ENCODE measurements at places on chromosomes 12 and 14. TPM values are rescaled to one million over a fixed set of nuclear protein-coding genes. Genes with fewer than 3 reads are reported as not detected.

The LPAR5 gene
- total RNA-seq = 15.7 TPM

The MSI1 gene
- total RNA-seq = not detected

The CLECL1 gene
- total RNA-seq = not detected

The CDK2 gene
- total RNA-seq = 50.3 TPM

The SALL2 gene
- total RNA-seq = 1.2 TPM

The LTA4H gene
- total RNA-seq = 129 TPM

The KRT85 gene
- not detected for total RNA-seq

The ARG2 gene
- total RNA-seq = 83.0 TPM

The TMPRSS12 gene
- not detected for total RNA-seq

The SPIC gene
- not detected for total RNA-seq

The GUCY2C gene
- 0.08 TPM for total RNA-seq

The PTGER2 gene
- 1.2 TPM for total RNA-seq

The CPNE6 gene
- not detected for total RNA-seq

The GLI1 gene
- total RNA-seq = 3.4 TPM

The GYS2 gene
- not detected for total RNA-seq

All from hair follicular keratinocyte (primary cell).